ENCODE measurements at places on chromosomes 2 and 18.

GRCh38 chr2:196466581-196466980 is 172.9 kb upstream of the CCDC150 start:
- DNase-seq: no peak

DNA sequence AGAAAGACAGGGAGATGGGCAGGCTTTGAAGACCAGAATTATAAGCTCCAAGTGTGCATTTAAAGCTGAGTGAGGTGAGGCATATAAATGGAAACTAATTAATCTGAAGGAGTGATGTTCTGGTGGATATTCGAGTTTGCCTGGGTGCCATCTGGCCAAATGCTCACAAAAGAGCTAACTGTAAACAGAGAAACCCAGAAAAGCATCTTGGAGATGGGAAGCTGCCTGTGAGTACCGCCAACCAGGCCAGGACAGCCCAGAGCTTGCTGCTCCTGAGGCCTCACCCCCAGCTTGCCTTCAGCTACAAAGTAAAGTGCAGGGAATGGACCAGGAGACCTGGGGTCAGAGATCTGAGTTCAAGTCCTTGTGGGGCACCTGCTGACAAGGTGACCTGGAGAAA is 446.1 kb upstream of the MYT1L start:
- no peak for DNase-seq

DNA sequence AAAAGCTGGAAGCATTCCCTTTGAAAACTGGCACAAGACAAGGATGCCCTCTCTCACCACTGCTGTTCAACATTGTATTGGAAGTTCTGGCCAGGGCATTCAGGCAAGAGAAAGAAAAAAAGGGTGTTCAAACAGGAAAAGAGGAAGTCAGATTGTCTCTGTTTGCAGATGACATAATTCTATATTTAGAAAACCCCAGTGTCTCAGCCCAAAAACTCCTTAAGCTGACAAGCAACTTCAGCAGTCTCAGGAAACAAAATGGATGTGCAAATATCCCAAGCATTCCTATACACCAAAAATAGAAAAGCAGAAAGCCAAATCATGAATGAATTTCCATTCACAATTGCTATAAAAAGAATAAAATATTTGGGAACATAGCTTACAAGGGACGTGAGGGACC is 11.1 kb downstream of the SLC8A1 start:
- no peak for DNase-seq

DNA sequence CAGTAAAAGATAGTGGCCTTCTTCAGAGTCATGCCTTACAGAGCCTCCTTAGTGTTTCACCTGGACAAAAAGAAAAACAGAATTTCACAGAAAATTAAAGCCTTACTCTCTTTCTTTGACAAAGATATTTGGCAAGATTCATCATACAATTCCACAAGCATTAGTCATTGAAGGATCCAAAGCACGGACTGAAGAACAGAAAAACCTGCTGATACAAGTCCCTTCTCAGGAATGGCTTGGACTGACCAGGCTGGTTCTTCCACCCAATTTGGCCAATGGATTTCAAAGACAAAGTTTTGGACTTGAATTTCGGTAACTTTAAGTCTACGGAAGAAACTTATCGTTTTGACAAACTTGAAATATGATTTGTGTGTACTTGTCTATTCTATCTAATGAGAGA is 39.1 kb upstream of the GALNT3 start:
- DNase-seq: no peak

GRCh38 chr2:82795446-82795845 is 1663.6 kb downstream of the SUCLG1 start:
- DNase-seq: no peak

GRCh38 chr2:111205774-111206173 is 85.1 kb downstream of the BCL2L11 start:
- DNase-seq: no peak

GRCh38 chr2:61125123-61125710 is 36.8 kb upstream of the C2orf74 start:
- no peak for DNase-seq

DNA sequence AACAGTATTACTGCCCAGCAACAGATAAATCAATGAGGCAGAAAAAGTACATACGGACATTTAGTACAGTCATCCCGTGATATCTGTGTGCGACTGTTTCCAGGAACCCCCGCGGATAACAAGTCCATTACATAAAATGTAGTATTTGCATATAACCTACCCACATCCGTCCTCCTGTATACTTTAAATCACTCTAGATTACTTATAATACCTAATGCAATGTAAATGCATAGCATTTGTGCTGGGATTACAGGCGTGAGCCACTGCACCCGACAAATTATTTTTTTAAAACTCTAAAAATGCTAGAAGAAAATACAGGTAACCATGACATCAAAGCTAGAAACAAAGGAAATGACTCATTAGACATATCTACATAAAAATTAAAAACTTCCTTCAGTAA is 91.6 kb downstream of the FAM161A start:
- peak; percentile 41 for DNase-seq

- no peak for DNase-seq
Measured at GRCh38 chr2:71006955-71007799, 12.5 kb upstream of the TEX261 start.

DNA sequence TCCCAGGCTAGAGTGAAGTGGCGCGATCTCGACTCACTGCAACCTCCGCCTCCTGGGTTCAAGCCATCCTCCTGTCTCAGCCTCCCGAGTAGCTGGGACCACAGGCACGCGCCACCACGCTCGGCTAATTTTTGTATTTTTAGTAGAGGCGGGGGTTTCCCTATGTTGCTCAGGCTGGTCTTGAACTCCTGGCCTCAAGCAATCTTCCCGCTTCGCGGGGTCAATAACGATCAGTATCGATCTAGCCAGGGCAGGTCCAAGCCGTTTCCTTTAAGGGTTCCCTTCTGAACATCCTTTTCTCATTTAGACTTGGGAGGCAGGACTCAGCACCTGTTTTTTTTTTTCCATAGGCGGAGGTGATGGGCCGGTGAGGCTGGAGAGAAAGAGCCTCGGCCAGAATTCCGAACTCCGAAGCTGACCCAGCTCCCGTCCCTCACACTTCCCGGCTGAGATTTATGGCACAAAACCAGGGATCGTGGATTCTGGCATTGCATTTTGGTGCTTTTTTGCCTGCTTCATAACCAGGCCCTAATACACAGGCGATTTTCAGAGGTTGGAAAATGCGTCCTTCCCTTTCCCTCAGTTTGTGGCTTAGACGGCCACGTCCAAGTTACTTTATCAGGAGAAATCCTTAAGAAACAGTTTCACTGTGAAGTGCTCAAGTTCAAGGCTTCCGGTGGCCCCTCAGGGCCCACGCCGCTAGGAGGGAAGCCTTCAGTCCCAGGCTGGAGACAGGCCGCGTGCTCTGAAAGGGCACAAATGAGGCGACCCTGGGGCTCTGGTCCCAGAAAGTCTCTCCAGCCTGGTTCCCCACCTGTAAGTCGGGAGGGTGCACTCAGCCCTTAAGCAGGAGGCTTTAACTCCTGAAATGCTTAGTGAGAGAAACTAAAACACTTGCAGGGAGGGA is 998 bp upstream of the SLC66A3 start:
- no peak for DNase-seq

GRCh38 chr18:74387383-74387782 is 69.7 kb downstream of the DIPK1C start:
- no peak for DNase-seq

GRCh38 chr2:20173496-20174402 is 51.2 kb downstream of the SDC1 start:
- no peak for DNase-seq

DNA sequence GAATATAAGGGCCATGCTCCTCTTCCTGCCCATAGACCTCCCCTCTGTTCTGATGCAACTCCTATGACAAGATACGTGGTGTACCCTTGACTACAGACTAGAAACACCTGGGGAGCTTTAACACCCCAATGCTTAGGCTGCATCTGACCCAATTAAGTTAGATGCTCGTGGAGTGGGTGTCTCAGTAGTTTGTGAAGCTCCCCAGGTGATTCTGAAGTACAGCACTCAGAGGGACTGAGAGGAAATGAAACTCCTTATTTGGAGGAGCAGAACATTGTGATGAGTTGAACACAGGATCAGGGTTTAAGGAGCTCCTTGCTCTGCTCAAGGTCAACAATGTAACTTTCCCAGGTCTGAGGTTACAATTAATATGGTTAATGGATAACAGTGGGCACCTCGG is 80.3 kb upstream of the TTC39C start:
- DNase-seq: no peak

DNA sequence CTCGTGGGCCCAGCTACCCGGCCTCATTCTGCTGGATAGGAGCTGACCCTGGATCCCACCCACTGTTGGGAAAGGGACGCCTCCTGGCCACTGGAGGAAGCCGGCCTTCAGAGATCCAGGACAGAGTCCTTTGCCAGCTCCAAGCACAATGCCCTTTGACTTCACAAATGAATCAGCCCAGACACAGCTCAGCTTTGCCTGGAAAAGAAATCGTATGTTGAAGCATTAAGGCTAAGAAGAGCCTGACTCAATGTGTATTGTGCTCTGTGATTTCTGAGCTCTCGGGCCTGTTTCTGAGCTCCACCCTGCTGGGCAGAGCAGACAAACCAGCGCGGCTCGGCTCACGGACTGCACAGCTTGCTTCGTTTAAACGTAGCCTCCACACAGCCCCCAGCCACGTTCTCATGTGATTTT is 162.9 kb upstream of the APCDD1 start:
- DNase-seq: no peak

- DNase-seq: no peak
Measured at GRCh38 chr2:153946036-153946435, 74.3 kb downstream of the GALNT13 start.

GRCh38 chr18:40096675-40097074 is 1858.4 kb upstream of the PIK3C3 start:
- no peak for DNase-seq

Data from NCI-H526 treated with DMSO at 0.1 percent for 48 hours (cell line).